Activated CD8-positive, alpha-beta T cell treated with anti-CD3 and anti-CD28 coated beads for 36 hours (primary cell): ENCODE measurements at places on chromosomes 2 and 18. TPM values are rescaled to one million over a fixed set of nuclear protein-coding genes. Genes with fewer than 3 reads are reported as not detected.

DNA sequence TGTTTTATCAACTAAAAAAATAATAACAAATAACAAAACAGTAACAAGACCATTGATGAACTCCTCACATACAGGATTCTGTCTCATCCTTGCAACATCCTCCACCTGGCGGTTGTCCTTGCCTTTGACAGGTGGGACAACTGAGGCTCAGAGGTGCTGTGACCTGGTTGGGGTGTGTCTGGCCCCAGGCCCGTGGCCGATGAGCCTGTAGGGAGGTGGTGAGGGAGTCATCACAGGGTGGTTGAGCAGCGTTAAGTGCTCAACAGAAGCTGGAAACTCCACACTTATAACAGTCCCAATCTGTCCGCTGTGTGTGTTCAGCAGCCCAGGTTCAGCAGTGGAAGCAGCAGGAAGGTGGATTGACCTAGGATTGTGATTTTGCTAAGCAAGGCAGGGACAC lies 131.6 kb upstream of the RAB12 start:
- no peak for DNase-seq

DNA sequence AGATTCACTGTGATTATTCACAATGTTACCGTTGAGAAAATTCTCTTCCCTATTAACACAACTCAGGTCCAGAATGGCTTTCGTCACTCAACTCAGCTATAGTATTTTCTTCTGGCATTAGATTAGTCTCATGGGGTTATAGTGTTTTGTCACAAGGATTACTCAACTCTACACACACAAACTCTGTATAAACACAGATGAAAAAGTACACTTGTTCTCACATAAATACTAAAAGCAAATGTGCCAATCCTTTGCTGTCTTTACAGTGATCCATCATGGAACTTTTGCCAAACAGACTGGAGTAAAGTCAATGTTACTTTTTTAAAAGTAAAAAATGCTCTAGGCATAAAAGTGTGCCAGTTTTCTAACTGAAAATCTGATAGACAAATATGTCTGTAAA lies 267.6 kb downstream of the RBM43 start:
- DNase-seq: no peak

DNA sequence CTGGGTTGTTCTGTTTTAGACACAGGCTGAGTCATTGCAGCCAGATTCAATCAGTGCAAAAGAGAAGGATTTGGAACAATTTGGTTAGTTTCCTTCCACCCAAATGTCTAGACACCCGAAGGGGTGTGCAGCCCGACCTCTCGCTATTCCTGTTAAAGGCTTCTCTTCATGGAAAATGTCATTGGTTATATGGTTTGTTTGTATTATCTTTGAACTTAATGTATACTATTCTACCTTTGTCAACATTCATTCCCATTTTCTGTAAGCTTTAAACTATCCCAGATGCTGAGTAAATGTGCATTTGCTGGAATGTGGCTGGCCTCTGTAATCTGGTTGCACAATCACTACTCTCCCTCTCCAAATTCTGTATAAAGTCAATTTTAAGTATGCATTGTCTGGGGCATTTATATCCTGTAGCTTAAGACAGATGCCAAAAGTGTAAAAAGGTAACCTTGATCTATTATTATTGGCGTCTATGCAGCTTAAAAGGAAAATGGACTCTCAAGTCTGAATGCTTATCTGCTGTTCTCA lies 80.4 kb upstream of the RND3 start:
- no peak for DNase-seq

- DNase-seq: peak; percentile 44
Observed at GRCh38 chr2:126482582-126483464, 173.1 kb upstream of the GYPC start.

DNA sequence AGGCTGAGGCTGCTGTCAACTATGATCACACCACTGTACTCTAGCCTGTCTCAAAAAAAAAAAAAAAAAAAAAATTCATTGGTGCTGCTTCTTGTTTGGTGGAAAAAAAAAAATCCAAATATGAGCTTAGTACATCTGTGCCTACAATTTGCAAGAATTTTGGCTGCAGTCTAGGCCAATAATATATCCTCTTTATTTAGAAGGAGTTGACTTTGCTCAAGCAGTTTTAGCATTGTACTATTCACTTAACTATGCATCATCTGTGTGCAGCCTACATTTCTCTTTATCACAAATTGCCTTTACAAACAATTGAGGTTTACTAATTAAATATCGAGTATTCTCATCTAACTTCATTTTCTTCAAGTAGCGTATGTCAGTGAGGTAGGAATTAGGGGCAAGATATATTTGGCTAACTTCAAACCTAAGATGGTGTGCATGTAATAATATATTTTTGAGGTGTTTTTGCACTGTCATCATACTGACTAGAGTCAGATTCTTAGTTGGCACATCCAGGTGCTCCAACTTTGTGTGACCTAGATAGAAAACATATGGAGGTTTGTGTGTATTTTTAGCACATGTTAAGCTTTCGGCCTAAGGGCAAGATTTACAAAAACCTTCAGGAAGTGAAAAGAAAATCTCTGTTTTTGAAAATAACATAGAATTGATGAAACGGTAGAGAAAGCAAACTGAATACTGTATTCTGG lies 51.8 kb downstream of the PMS1 start:
- DNase-seq: no peak

DNA sequence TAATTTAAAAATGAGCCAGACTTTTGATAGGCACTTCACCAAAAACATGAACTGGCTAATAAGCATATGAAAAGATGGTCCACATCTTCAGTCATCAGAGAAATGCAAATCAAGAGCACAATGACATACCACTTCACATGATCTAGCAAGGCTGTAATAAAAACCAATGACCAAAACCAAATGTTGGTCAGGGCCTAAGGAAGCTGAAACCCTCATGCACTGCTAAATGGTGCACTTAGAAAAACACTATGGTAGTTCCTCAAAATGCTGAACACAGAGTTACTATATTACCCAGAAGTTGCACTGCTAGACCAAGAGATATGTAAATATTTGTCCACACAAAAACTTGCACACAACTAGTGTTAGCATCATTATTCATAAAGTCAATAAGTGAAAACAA lies 504.9 kb upstream of the SOX11 start:
- no peak for DNase-seq

DNA sequence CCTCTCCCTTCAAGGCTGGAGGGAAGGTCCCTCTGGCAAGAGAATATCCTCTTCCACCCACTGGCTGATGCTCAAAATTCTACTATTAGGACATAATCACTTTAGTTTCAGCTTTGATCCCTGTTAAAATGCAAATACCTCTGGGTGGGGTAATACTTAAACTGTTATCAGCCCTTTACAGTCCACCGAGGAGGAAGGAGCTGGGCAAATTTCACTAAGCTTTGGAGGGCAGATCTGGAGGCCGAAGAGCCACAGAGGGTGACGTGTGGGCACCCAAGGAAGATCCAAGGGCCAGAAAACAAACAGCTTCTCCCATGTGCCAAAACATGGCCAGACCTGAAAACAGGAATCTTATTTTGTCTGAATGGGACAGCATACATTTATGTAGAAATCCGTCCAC lies 74.6 kb upstream of the BCL11A start:
- no peak for DNase-seq

DNA sequence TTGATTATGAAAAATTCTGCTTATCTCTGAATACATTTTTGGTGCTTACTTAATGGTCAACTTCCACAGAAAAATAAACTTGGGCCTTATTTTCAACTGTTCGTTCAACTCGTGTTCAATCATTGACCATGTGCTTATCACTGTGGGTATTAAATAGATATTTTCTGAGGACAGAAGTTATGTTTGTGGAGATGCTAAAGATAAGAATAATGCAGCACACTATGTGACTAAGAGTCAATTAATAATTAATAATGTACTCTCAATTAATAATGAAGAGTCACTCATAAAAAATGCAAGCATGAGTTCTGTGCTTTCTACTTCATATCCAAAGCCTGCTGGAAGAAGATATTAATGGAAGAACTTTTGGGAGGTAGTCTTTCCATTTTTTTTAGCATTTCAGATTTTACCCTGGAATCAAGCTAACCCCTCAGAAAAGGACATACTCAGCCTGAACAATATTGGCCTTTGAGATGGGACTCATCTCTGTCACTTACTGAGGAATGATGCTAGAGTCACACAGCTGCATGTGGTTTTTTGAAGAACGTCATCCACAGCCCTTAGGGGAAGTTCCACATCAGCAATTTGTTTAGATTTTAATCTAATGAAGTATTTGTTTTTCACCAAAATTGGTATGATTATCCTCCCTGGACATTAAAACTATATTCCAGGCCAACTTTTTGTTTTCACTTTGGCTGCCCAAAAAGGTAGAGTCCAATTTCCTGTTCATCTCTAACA lies 191.9 kb upstream of the CRIM1 start:
- DNase-seq: no peak

- DNase-seq: no peak
Observed at GRCh38 chr2:30095402-30095801, 51.4 kb upstream of the YPEL5 start.

DNA sequence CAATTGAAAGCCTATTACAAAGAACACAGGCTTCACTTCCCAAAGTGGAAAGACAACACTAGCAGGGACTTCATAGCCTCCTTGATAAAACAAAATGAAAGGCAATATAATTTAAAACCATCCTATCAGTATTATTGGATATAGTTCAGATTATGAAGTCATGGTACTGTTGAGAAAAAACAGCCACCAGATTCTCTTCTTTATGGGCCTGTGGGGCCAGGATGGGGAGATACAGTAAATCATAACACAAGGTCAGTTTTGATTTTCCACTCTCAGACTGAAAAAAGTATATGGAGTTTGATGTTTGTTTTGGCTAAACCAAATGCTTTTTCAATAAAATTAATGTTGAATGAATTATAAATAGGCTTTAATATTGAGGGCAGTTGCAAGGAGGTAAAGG lies 129.1 kb downstream of the BCL2L11 start:
- DNase-seq: no peak

The COL3A1 gene
- not detected for total RNA-seq

The CD226 gene
- 41.7 TPM for total RNA-seq

DNA sequence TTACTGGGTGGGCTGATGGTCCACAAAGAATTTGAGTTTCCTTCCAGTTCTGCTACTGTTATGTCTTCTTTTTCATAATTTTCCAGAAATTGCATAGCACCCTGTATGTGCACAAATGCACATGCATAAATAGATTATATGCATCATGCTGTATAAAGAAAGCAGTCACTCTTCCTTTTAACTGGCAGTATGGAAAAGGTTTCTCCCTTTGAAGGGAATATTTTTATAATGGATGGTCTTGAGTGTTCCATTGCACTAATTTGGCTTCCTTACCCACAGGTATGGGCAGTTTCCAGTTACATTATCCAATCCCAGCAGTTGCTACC lies 154.4 kb downstream of the NAPG start:
- no peak for DNase-seq

The TMEFF2 gene
- not detected for total RNA-seq

The MTCL1 gene
- 0.52 TPM for total RNA-seq

The UGT1A8 gene
- not detected for total RNA-seq

- DNase-seq: no peak
Observed at GRCh38 chr2:12852135-12852534, 135.4 kb downstream of the TRIB2 start.

GRCh38 chr18:37689841-37690240 lies 124.2 kb upstream of the CELF4 start:
- no peak for DNase-seq

DNA sequence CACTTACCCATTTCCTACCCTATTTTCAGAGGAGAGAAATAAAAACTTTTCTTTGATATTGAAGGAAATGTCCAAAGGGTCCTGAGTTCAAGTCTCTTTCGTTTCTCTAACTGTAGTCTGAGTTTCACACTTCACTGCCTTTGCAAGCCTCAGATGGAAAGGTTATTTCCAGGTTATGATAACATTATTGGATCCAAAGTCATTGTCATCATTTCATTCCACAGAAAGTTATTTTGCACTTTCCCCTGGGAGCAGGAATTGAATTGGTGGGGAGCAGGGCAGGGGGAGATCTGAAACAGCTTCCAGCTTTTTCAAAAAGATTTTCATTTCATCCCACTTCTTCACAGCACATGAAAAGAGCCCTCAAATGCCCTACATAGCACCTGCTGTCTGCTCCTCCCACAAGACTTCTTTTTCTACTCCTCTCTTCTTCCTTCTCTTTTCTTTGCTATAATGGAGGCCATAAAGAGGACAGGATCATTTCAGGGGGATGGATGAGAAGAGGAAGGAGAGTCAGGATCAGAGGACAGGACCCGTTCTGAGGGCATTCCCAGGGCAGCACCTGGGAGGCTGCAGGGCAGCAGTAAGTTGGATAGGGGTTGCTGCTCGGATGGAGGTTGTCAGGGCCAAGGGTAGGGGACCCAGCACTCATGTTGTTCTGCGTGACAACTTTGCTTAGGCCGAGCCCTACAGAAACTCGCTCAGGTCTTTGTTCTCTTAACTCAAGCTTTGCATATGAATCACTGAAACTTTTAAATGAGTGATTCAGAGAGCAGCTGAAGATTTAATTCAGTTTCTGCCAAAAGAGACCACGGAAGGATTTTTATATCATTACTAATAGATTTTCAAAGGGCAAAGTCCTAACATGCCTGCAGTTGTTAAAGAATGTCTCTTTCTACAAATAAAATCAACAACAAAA lies 11.4 kb upstream of the GALNT5 start:
- peak; percentile 54 for DNase-seq

The NDUFAF7 gene
- 22.5 TPM for total RNA-seq

DNA sequence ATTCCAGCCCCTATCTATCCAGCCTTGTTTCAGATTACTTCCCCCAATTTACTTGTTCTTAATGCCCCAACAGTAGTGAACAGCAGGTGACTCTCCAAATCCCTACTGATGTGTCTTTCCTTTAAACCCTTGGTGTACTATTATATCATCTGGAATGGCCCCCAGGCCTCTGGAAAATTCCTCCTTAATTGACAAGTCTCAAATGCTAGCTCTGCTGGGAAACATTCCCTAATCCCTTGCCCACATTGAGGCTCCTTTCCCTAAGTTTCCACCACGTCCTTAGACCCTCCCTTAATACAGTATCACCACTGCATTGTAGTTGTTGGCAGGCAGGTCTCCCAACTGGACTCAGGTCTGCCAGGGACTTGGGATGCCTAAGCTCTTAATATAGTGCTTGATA lies 41.0 kb downstream of the MYO3B start:
- no peak for DNase-seq

GRCh38 chr2:12556762-12557161 lies 160.0 kb upstream of the TRIB2 start:
- DNase-seq: peak; percentile 71

DNA sequence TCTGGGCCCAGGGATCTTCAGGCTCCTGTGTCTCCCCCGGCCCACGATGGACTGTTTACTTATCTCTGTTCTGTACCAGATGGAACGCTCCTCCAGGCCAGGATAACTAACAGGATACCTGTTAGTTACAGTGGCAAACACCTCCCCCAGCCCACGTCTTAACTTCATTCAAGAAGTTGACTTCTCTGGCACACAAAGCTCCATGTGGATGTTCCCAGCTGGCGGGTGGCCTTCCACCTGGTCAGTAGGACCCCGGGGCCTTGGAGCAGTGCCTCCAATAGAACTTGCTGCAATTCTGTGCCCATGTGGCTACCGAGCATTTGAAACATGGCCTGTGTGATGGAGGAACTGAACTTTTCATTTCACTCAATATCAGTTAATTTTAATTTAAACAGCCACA lies 165.1 kb upstream of the GLI2 start:
- DNase-seq: no peak

GRCh38 chr2:138029276-138029675 lies 65.0 kb downstream of the HNMT start:
- DNase-seq: no peak

- no peak for DNase-seq
Observed at GRCh38 chr2:26011609-26011989, 22.3 kb upstream of the RAB10 start.

- DNase-seq: no peak
Observed at GRCh38 chr2:11698009-11698922, 28.3 kb upstream of the NTSR2 start.

The COL4A4 gene
- total RNA-seq: not detected

The PAX3 gene
- not detected for total RNA-seq

The GNLY gene
- 52.6 TPM for total RNA-seq

The SPATA3 gene
- total RNA-seq: 0.76 TPM

The MYO3B gene
- 0.09 TPM for total RNA-seq
